ENCODE measurements at places on chromosomes 2 and 18.
A peak's percentile ranks its signal among the peaks of the same experiment; 100 is the strongest.

DNA sequence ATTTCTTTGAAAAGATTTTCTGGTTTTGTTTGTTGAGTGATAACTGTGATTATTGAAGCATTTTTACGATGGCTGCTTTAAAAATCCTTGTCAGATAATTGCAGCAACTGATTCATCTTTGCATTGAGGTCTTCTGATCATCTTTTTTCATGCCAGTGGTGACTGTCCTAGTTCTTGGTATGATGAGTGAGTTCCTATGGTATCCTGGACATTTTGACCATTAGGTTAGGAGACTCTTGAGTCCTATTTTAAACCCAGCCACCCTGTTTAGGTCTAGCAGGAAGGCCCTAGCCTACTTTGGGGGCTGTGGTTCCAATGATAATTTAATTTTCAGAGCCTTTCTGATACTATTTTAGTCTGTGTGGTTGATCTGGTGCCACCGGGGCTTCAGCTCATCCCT is 72.7 kb upstream of the REV1 start:
- no peak for DNase-seq

- no peak for DNase-seq
These were observed 37.9 kb downstream of the MAP3K19 start for GRCh38 chr2:135009339-135009738.

DNA sequence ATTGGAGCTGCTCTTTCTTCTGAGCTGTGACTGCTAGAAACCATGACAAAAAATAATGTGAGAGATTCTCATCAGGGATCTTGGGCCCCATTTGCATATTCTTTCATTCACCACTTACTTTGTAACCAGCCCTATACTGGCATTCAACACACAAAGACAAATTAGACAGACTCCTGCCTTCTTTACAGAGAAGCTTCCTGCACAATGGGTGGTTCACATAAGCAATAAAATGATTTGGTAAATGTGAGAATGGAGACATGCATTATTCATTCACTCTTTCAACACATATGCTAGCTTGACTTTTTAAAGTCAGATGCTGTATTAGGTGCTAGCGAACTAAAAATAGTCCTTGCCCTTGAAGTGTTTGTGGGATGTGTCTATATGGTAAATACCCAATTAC is 174.4 kb downstream of the NCKAP5 start:
- DNase-seq: no peak

DNA sequence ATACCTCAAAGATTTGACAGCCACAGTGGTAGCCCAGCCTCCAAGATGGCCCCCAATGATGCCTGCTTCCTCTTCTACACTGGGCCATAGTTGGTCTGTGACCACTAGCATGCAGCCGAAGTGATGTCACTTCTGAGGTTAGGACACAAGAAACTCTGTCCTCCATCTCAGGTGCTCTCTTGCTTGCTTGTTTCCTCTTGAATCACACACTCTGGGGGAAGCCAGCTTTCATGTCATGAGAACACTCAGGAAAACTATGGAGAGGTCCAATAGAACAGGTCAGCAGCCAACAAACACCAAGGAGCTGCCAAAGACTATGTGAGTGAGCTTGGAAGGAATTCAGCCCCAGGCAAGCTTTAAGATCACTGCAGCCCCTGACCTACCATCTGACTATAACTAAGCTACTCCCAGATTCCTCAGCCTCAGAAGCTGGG is 3.3 kb upstream of the ADAM17 start:
- peak; percentile 96 for DNase-seq

DNA sequence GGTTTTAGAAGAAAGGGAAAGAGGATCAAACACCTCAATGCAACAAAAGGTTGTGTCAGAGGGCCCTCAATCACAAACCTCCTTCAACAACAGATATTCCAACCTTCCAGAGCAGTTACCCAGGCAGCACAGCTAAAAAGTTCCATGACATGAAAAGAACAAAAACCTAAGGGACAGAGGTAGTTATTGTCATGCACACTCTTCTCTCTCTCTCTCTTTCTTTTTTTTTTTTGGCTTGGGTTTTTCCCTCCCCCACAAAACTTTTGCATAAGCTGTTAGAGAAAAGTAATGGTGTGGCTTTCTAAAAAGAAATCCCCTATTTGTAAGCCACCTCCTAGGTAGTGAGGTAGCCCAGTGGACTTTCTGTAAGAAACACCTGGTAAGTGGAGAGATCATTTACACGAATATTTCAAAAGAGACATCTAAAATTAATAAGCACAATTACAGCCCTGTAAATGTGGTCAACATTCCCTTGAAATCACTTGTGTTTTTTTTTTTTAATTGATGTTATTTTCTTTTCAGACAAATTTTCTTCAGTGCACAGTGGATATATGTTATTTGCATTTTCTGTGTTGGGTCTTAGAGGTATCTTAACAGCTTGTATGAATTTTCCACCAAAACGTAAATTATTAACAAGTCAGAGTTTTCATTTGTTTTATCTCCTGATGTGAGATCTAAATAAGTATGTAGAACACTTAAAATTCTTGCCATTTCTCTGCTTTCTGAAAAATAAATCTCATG is 48.4 kb downstream of the ZEB2 start:
- DNase-seq: no peak

DNA sequence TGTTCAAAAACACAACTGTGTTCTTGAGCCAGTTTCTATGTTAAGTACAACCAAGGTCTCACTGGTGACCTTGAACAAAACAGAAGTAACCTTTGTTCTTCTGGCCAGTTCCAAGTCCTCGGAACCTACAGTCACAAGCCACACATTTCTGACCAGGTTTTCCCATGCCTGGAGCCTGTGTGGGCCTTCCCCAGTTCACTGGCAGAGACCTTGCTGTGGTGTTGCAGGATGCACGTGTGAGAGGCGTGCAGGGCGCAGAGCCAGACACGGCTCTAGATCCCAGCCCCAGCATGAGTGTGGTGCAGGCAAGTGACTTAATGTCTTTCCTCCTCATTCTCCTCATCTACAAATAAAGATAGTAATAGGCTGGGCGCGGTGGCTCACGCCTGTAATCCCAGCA is 25.5 kb upstream of the EDAR start:
- no peak for DNase-seq
